ENCODE measurements at places on chromosomes 2 and 18. TPM values are rescaled to one million over a fixed set of nuclear protein-coding genes. Genes with fewer than 3 reads are reported as not detected.

MAT2A gene
- 233 TPM for total RNA-seq

DNA sequence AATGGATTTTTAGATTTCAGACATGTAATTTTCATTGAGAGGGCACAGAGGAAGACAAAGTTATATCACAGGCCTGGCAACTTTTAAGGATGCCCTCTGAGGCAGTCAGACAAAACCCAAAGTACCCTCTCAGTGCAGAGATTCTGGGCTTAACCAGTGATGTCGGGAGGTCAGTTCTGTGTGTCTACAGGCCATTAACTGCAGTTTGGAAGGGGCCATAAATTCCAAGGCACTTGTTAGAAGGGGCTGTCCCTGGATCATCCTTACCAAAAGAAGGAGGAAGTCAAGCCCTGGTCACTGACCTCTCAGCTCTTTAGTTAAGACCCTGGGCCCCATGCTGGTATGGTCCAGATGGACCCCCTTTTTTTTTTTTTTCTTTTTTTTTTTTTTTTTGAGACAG lies 60.7 kb downstream of the LRRFIP1 start:
- no peak for DNase-seq

DLGAP1 gene
- total RNA-seq = 0.32 TPM

SLC9A4 gene
- 0.14 TPM for total RNA-seq

DNA sequence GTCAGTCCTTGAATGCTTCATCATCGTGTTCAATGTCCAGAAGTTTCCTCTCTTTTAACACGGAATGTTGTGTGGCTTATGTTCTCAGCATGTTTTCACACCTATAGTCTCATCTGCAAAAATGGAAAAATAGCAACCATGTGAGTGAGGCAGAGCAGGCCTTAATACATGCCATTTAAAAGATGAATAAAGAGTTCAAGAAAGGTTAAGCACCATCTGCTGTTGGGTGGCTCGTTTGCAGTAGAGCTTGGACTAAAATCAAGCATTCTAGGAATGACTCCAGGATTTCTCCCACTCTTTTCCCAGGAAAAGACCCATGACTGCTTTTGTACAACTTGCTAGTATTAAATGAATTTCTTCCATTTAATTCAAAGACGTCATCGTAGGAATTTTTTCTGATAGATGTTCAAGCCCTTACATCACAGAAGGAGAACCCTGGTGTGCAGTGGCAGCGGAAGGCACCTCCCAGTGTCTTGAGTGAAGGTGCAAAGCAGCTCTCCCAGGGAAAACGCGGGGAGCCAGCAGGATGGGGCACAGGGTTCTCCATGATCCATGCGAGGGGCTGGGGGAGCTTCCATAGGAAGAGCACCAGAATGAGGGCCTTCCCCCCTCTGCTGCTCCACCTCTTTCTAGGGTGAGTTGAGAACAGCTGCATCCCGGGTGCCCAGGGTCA lies 9.6 kb downstream of the DCDC2C start:
- no peak for DNase-seq

DNA sequence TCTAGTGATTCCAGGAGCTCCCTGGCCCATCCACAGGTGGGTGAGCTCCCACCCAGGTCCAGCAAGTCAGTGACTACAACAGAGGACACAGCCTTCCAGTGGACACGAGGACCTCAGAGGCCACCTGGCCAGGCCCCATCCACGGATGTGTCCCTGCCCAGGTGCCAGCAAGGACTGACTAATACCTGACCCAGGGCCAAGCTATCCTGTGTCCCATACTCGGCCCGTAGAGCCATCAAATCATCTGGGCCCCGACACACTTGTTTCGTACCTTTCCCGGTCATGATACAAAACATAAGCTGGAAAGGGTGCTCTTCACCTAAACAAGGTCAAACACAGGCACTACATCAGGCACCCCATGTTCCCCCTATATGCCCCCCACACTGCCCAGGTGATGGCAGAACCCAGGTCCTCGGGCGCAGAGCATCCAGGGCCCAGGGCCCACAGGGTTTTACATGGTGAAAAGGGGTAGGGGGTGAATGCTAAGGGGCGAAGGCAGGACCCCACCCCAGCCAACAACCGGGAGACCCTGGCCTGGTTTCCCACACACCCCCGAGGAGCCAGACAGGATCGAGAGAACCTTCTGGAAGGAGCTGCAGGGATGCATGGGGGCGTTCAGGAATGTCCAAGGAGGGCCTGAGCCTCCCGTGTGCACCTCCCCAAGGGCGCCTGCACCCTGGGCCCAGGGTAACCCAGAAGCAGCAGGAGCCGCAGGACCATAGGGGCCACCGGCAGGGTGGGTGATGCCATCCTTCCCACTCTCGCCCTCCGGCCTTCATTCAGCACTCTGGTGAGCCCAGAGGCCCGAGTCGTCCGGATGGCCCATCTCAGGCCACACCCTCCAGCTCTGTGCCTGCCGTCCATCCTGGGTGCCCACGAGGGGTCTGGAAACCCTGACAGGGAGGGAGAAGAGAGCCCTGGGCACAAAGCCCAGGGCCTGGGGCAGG lies 94.3 kb downstream of the HDAC4 start:
- peak; percentile 64 for DNase-seq

DNA sequence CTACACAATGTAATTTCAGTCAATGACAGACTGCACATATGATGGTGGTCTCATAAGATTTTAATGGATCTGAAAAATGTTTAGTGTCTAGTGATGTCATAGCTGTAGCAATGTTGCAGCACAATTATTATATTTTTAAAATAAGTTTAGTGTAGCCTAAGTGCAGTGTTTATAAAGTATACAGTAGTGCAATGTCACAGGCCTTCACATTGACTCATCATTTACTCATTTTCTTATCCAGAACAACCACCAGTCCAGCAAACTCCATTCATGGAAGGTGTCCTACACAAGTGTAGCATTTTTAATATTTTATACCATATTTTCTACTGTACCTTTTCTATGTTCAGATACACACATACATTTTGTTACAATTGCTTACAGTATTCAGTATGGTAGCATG lies 663.1 kb downstream of the ERBB4 start:
- no peak for DNase-seq

GRCh38 chr18:986051-986450 lies 81.4 kb downstream of the ADCYAP1 start:
- no peak for DNase-seq

GRCh38 chr2:189657867-189658266 lies 3.4 kb upstream of the ASNSD1 start:
- DNase-seq = no peak

GRCh38 chr2:241981076-241981700 lies 111.7 kb downstream of the RTP5 start:
- no peak for DNase-seq

DNA sequence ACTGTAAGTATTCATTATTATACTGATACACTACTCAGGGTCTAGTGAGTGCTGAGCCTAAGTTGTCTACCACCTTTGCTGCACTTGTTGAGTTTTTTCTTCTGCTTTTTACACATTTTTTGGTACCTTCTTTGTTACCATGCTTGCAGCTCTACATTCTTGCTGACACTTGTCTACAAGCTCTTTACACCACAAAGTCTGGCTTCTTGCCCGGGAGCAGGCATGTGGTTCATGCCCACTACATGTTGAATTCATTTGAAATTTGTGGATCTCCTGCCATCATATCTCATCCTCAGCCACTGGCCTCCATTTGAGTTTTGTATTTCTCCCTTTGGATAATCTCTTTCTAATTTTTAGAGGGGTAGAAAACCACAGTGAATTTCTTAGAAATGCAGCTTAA lies 29.9 kb downstream of the IL18R1 start:
- DNase-seq = no peak

GRCh38 chr2:128631698-128632500 lies 313.2 kb upstream of the HS6ST1 start:
- DNase-seq = peak; percentile 64

DNA sequence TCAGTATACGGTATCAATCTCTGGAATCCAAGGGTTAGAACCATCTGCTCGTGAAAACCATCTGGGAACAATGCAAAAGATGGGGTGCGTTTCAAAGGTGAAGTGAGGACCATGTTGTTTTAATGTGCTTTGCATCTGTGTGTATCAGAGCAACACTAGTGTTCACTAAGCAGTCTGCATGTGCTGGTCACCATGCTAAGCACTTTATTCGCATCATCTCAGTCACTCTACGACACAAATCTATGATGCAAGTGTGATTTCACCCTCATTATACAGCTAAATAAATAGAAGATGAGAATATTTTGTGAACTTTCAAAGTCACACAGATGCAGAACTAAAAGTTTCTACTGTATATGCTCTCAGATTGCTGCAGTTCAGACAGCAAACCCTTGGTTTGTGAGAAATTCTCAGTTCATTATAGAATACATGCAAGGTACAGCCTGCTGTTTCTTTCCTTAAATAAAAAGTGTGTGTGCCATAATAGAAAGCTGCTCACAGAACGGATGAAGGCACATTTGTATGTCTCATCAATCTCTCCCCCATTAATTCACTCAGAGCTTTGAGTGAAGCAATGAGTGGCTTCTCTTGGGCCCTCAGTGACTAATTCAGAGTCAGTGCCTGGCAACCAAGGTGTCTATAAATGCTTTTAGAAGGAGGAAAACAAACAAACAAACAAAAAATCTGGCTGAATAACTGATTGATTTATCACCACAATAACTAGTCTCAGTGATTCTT lies 652.8 kb upstream of the SOX11 start:
- DNase-seq = no peak

CXCR4 gene
- 8.3 TPM for total RNA-seq

GRCh38 chr2:39782591-39782990 lies 3.5 kb upstream of the THUMPD2 start:
- no peak for DNase-seq

GRCh38 chr2:142533177-142533576 lies 344.3 kb upstream of the KYNU start:
- DNase-seq = no peak

DNA sequence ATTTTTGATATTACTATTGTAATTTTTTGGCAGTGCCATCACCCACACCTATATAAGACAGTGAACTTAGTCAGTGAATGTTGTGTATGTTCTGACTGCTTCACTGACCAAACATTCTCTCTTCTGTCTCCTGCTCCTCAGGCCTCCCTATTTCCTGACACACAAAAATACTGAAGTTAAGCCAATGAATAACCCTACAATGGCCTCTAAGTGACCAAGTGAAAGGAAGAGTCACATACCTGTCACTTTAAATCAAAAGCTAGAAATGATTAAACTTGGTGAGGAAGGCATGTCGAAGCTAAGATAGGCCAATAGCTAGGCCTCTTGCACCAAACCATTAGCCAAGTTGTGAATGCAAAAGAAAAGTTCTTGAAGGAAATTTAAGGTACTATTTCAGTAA lies 151.9 kb downstream of the RND3 start:
- DNase-seq = no peak

NTSR2 gene
- total RNA-seq = not detected

DNA sequence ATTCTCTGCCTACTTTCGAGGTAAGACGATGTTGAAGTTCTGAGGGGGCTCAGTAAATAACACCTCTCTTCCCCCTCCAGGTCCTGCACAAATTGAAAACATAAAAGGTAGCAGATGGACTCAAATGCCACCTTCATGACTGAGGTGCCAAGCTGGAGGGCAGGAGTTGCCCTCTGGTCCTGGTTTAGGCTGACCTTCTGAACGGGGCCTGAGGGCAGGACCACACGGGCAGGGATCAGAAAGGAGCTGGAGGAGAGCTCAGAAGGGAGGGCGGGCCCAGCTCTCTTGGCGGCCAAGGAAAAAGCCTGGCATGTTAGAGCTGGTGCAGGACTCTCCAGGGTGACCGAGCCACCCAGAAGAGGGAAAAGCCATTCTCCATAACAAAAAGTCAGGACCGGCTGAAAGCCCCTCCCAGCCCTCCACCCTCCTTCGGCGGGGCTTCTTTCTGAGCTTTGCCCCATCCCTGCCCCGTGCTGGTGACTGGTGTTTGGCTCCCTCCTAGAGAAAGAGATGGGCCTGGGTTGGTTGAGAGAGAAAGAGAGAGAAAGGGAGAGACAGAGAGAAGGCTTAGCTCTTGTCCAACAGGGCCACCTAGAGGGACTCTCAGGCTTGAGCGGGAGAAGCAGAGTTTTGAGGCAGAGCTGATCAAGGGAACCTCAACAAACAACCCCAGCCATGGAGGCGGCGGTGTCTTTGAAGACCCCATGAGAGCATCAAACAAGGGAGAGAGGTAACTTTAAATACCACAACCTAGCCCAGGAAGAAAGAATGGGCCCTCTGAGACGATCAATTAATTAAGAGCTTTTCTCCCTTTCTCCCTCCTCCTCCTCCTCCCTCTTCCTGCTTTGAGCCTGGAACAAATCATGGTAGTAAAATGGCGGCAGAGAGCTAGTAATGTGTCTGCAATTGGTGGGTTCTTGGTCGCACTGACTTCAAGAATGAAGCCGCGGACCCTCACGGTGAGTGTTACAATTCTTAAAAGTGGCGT lies 50.8 kb downstream of the WIPF1 start:
- DNase-seq = no peak

GPR45 gene
- not detected for total RNA-seq

DNA sequence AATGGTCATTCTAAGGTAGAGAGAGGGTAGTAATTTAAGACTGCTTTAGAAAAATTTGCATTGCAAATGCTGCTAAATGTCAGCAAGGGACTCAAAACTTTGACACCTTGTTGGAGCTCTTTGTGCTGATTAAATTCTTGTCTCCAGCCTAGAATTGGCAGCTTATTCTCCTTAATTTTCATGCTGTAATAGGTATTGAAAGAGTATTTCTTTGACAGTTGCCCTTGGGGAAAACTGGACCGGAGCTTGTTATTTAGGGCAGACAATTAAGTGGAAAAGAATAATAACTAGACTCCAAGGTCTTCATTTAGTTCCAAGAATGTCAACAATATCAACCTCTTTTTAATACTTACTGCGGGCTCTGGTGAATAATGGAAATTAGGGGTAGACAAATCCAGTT lies 264.0 kb downstream of the TPGS2 start:
- no peak for DNase-seq

SLC4A5 gene
- 3.9 TPM for total RNA-seq

DNA sequence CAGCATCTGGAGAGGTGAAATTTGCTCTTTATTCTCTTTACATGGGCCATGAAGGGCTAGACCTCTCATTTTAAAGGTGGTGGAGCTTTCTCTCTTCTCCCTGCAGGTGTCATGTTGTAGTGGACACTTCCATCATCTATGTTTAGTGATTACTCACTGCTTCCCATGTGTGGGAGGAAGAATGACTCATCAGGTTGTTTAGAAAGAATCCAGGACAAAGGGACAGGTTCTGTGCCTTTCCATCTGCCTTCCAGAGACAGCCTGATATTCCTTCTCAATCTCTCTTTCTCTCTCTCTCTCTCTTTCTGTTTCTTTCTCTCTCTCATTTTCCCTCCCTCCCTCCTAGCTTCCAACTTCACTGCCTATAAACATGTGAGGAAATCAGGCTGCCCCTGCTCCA lies 38.7 kb downstream of the SCG2 start:
- DNase-seq = no peak

GRCh38 chr18:24482821-24483220 lies 22.4 kb downstream of the HRH4 start:
- no peak for DNase-seq

GRCh38 chr18:53796040-53796729 lies 428.3 kb downstream of the MBD2 start:
- DNase-seq = no peak
